ENCODE measurements at places on chromosomes 13 and 19.

DNA sequence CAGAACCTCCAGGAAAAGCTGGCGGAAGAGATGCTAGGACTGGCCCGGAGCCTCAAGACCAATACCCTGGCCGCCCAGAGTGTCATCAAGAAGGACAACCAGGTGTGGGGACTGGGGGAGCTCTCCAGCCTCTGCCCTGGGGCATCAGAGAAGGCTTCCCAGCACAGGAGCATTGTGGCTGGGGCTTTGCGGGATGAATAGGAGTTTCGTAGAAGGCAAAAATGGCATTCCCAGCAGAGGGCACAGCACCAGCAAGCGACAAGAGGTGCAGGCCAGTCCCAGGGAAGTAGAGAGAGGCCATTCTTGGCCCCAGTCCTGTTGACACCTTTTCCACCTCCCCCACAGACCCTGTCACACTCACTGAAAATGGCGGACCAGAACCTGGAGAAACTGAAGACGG lies 4.1 kb downstream of the USE1 start:
- no peak for DNase-seq

- no peak for DNase-seq
Observed at GRCh38 chr13:51707461-51707860, 96.5 kb downstream of the DHRS12 start.

DNA sequence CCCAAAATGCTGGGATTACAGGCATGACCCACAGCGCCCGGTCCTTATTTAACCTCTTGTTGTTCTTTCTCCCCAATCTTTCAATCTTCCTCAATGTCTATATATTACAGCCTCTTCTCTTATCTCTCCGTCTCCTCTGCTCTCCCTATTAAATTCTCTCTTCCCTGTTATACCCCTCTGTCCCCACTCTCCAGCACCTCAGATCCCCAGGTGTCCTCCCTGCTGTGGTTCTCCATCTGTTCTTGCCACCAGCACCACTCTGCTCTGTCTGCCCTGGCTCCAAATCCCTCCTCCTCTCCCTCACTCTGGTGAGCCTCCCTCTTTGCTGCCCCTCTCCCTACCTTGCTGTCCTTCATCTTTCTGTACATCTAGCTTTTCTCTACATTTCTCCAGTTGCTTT lies 1.1 kb downstream of the ZNF600 start:
- no peak for DNase-seq

GRCh38 chr13:30915691-30916541 lies 9.8 kb downstream of the MEDAG start:
- no peak for DNase-seq

- DNase-seq: no peak
Observed at GRCh38 chr13:20891768-20892167, 10.8 kb downstream of the XPO4 start.

GRCh38 chr19:2519482-2519881 lies 43.6 kb downstream of the GADD45B start:
- DNase-seq: no peak

DNA sequence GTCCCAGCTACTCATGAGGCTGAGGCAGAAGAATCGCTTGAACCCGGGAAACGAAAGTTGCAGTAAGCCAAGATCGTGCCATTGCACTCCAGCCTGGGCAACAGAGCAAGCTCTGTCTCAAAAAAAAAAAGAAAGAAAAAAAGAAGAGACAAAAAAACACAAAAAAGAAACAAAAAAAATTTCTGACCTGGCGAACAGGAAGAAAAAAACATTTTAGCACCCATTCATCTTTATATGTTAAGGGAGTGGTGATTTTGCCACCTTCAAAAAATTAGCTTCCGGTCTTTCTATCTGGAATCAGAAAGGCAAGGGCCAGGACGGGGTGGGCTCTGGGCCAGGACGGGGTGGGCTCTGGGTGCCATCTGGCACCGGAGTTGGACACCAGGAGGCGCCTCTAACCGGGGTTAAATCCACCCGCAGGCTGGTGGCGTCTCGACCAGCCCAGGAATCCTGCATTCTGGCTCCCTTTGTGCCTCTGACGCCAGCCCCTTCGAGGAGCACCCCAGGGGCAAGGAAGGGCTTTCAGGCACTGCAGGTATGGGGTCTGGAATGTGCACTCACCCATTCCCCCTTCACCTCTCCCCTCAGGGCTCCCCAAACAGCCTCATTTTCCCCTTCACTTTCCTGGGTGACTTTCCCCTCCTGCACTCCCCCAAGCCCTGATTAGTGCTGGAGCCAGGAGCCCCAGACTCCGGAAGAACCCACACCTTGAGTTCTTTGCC lies 10.4 kb upstream of the ZSWIM4 start:
- DNase-seq: peak; percentile 76

GRCh38 chr19:34999498-35000337 lies at the start of gene GRAMD1A:
Gene GRAMD1A (plus strand): TSS chr19:35000323. CDS start chr19:35000479, 156 bp downstream.
- DNase-seq: peak; percentile 89

Measured in type B pancreatic cell (in vitro differentiated cells).